ENCODE measurements at places on chromosomes 5 and 9.

GRCh38 chr5:123131551-123132204, 42.6 kb downstream of the PRDM6 start:
- no peak for DNase-seq

DNA sequence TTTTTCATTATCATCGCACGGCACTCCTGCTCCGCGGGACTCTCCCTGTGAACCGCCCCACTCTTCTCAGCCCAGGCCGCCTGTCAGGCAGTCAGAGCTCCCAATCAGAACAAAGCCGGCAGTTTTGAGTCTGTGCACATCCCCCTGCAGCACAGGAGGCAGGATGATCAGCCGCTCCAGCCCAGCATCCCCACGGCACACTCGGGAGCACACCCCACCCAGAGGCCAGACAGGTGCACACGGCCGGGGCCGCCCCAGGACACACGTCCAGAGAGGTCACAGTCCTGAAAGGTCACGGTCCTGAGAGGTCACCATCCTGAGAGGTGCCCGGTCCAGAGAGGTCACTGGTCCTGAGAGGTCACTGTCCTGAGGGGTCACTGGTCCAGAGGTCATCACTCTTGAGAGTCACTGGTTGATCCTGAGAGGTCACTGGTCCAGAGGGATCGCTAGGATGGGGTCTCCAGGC, 8.4 kb downstream of the TPPP start:
- DNase-seq = no peak

DNA sequence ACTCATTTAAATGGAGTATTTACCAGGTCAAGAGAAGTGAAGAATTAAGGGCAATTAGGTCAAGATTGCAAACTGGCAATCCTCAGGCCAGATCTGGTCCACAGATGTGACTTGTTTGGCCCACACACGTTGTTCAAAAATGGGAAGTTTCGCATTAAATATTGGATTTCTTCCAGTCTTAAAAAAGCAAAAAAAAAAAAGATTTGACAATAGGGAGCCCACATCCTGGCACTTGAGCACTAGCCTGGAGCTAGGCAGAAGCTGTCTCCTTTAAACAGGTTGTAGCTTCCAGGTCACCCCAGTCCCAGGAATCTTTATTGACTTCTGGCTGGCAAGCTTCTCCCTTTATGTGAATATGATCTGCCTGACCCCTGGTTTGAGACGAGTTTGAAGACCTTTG, 520.4 kb downstream of the RAB3C start:
- no peak for DNase-seq

- DNase-seq = no peak
These were observed 341.1 kb upstream of the RGMB start for GRCh38 chr5:98432378-98432777.

DNA sequence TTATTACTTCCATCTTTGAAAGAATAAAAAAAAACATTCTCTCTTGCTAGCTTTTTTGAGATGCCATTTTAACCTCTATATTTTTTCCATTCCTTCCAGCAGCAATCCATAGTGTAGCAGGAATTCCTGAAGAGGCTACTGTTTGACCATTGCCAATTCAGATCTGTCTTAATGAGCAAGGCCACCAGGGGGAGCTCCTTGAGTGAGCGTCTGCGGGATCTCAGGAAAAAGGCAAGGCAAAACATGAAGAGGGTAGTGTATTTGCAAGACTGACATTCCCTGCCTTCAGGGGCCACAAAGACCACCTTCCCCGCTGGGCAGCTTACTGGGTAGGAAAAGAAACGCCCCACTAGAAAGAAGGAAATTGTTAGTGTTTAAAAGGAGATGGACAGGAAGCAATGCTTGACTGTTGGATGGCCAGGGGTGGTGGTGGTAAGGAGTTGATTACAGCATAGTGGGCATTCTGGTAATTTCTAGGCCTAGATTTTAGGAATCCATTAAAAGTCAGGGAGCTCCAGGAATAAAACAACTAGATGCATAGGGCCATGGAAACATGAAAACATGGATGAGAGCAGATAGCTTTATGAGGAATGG, 206.6 kb upstream of the HAPLN1 start:
- DNase-seq = no peak

DNA sequence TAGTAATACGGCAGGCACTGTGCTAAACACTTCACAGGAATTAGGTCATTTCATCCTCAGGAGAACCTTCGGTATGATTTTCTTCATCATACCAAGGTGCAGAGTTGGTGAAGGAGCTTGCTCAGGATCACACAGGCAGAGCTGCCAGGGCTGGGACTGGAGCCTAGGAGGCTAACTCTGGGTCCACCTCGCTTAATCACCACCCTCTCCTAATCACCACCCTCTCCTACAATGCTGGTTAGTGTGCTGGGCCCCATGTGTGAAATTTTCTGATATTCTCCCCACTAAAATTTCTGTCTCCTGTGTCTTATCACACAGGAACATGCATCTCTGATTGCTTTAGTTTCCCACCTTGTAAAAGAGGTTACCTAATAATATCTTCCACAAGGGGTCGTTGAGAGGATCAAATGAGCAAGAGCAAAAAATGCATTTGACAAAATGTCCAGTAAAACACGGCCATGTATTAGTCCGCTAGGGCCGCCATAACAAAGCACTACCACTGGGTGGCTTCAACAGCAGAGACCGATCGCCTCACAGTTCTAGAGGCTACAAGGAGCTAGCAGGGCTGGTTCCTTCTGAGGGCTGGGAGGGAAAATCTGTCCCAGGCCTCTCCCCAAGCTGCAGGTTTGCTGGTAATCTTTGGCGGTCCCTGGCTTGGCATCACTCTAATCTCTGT, 128.2 kb upstream of the NFIB start:
- no peak for DNase-seq

DNA sequence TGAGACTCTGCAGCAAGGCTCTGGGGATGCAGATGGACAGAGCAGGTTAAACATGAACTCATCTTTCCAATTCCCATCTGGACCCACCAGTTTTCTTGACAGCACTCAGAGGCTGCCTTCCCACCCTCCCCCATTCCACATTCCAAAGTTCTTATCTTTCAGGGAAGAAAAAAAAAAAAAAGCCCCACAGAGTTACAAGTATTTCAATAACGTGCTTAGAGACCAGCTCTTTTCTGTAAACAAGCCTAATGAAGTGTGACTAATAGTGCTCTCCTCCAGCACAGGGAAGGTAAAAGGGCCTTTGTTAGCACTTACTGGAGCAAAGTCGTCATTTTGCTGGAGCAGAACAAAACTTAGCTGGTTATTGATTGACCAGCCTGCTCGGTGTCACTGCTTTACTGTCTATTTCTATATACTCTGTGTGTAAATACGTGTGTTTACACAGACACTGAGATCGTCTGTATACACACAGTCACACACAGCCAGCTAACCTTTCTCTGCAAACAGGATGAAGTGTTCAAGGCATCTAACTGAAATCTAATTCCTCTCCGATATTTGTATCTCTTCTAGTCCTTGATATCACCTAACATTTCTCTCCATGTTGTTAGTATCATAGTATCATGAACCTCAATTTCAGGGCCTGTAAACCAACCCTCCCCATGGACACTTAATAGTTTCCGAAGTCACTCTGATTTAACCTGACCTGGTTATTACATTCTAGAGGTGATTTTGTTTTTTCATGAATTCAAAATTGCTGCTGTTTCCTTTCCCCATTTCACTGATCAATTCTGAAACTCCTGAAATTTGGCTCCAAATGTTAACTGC, 84.9 kb downstream of the ZNF608 start:
- DNase-seq = no peak

- no peak for DNase-seq
These were observed 472.1 kb downstream of the RASEF start for GRCh38 chr9:82590845-82591244.

DNA sequence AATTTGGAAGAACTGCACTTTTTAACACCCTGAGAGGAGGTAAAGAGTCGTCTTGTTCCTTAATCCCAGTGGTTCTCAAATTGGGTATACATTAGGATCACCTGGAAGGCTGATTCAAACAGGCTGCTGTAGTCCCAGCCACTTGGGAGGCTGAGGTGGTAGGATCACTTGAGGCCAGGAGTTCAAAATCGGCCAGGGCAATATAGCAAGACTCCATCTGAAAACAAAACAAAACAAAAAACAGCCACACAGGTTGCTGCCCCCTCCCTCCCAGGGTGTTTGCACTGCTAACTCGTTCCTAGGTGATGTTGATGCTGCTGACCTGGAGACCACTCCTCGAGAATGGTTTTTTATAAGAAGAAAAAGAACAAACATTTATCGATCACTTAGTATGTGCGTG, 1.5 kb upstream of the TBC1D9B start:
- DNase-seq = no peak

DNA sequence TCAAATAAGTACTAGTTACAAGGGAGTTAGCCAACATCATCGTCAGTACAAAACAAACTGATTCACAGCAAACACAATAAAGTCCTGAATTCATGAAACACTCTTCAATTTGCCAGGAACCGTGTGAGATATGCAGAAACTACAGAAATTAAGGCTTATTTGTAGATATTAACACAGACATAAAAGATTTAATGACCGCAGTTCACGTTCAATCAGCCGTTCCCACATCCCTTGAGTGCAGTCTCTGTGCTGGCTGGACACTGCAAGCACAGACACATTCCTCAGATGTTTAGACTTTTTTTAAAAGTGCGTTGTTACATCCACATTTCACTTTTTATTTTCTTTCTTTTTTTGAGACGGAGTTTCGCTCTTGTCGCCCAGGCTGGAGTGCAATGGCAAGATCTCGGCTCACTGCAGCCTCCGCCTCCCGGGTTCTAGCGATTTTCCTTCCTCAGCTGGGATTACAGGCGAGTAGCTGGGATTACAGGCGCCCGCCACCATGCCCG, 566 bp upstream of the CEP78 start:
- no peak for DNase-seq

- no peak for DNase-seq
These were observed 76.0 kb downstream of the COL15A1 start for GRCh38 chr9:99019510-99020331.

- no peak for DNase-seq
These were observed 30.0 kb upstream of the SLC6A19 start for GRCh38 chr5:1171340-1171941.

DNA sequence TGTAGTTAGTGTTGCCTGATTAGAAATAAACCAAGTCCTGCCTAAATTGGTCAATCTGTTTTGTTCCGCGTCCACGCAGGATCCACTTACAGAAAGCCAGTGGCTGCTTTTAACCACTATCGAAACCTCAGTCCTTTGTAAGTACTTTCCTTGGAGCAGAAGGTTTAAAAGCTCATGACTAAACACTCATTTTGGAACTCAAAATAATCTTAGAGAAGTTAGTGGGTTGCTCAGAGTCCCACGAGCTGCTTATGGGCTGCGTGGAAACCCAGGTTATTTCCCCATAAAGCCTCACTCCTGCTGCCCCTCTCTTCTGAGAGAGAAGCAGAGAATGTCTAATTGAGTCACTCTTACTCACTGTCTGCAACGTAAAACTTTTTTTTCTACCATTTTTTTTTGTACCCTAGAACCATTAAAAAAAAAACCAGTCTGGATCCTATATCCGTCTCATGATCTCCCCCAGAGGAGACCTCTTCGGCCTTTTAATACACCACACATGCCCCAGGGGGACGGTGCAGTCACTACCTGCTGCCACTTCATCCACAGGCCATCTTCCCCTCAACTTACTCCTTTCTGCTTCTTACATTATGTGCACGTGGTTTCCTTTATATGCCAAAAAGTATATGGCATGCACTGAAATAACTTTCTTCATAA, 7.6 kb downstream of the BASP1 start:
- DNase-seq = no peak

DNA sequence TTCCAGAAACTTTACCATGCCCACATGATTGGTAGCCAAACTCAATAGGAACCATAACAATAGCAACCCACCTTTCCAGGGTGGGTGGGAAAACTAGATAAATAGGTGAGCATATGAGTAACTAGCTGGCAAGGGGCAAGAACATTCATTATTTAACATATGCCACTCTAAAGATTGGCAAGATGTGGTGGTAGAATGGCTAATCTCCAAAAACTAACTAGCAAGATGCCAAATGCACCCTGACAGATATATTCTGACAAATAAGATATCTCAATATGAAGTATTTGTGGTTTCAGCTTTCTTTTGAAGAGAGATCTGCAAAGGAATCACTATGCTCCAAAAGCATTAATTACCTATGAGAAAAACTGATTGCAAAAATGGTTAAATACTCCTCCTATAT, 895.6 kb downstream of the TLE1 start:
- DNase-seq = no peak

- DNase-seq = no peak
These were observed 11.0 kb downstream of the RASA1 start for GRCh38 chr5:87278590-87279100.

Measured in activated T-helper 1 cell treated with anti-CD3 and anti-CD28 coated beads, Interleukin-2, amount 50 U/mL, for 16 hours (primary cell).